ENCODE measurements at places on chromosomes 7 and 10.

GRCh38 chr7:121530227-121531174 is 134.4 kb upstream of the FAM3C start:
- peak; percentile 99 for DNase-seq

GRCh38 chr10:43900571-43900970 is 251.9 kb upstream of the ZNF32 start:
- no peak for DNase-seq

DNA sequence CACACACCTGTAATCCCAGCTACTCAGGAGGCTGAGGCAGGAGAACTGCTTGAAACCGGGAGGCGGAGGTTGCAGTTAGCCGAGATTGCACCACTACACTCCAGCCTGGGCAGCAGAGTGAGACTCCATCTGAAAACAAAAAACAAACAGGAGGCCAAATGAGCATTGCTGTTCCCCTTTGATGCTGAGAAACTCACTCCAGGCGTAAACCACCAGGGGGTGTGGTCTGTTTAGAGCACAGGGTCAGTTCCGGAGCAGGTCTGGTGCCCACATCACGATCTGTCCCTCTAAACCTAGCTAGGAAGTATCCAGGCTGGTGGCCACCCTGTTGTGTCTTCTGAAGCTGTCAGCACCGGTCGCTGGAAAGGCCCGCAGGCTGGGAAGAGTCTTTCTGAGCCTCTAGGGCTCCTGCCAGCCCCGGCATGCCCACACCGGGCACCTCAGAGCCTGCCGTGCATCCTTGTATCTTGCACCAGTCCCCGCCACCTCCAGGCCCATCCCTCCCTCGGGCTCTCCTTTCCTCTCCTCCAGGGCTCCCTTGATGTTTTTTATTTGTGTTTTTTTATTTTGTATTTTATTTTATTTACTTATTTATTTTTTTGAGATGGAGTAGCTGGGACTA is 66.3 kb upstream of the SH2B2 start:
- DNase-seq, result no peak

DNA sequence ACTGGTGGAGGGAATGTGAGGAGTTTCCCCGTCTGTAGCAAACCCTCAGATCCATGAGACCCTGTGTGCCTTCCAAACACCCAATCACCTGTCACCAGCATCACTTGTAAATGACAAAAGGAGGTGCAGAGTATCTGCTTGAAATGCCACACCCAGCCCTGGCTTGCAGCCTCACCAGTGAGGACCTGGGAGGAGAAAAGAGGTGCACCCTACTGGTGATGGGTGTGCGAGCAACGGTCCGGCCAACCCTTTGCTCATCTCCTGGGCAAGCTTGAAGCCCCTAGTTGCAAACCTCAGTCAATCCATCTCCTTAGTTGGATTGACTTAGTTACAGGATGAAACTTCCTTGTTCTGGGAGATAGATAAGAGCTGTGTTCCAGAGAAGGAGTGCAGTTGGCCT is 62.4 kb upstream of the WAPL start:
- DNase-seq, result no peak

- peak; percentile 67 for DNase-seq
These were observed 74.7 kb downstream of the CACNB2 start for GRCh38 chr10:18214691-18215563.

All from brain microvascular endothelial cell (primary cell).